Stimulated activated CD8-positive, alpha-beta memory T cell treated with anti-CD3 and anti-CD28 coated beads, Interleukin-15, amount 100 ng/mL, for 24 hours (primary cell): ENCODE measurements at places on chromosomes 13 and 19.

- DNase-seq: no peak
Measured at GRCh38 chr19:19946226-19946625, 45.5 kb downstream of the ZNF93 start.

DNA sequence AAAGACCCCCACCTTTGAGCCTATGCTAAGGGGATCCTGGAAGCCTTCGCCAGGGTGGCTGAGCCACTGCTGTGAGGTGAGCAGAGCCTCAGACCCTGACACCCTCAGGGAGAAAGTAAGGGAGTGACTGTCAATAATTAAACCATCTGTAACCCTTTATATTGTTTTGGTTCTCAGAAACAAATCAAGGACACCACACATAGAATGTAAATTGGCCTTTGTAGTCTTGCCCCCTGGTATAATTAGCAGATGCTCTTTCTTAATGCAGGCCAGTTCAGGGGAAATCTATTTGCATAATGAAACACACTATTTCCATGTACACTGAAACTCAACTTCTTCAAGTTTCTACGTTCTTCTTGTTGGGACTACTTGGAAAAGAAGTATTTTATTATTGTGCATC lies 127.7 kb upstream of the EDNRB start:
- no peak for DNase-seq

DNA sequence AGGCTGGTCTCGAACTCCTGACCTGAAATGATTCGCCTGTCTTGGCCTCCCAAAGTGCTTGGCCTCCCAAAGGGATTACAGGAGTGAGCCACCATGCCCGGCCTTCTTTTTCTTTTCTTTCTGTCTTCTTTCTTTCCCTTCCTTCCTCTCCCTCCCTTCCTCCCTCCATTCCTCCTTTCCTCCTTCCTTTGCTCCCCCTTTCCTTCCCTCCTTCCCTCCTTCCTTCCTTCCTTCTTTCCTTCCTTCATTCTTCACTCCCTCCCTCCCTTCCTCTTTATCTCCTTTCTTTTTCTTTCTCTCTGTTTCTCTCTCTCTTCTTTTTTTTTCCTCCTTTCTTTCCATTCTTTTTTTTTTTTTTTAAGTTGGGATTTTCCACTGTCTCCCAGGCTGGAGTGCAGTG lies 12.1 kb downstream of the C3 start:
- no peak for DNase-seq

DNA sequence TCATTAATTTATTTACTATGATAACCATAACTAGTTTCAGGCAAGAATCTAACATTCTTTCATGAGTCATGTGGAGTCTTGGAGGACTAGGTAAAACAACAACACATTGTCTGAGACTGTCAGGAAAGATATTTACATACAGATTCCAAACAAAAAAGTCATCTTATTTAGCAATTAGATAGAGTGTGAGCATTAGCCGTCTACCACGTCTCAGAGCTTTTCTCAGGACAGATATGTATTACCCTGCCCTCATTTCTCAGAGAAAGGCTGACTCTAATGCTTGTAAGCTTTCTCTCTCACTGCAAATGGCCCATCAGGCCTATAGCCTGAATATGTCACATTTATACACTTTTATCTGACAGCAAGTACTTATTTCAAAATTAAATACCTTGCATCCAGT lies 312.1 kb upstream of the PCDH20 start:
- no peak for DNase-seq

DNA sequence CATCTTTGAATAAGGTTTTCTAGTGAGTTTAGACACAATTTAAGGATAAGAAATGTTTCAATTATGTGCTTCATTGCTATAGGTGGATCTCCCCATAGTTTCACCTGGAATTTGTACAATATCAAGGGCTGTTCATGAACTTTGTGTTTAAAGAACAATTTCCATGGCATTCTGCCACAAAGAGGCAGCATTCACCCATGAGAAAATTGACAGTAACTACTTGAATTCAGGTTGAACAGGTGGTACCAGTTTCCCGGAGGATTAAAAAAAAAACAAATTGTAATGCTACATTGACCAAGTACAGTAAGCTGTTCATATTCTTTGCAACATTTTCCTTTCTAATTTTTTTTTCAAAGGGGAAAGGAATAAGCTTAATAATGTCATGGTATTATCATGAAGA lies 9.1 kb downstream of the SLITRK5 start:
- DNase-seq: no peak

GRCh38 chr19:7668842-7669241 lies at the start of gene RETN:
Gene RETN, plus strand, starts transcription at chr19:7669049. Its CDS starts 278 bp downstream, at chr19:7669327.
- DNase-seq: no peak

GRCh38 chr13:67146523-67147130 lies 83.5 kb downstream of the PCDH9 start:
- DNase-seq: no peak

GRCh38 chr19:6446452-6446851 lies 12.9 kb upstream of the SLC25A41 start:
- no peak for DNase-seq
